ENCODE measurements at places on chromosomes 3 and 15. TPM values are rescaled to one million over a fixed set of nuclear protein-coding genes. Genes with fewer than 3 reads are reported as not detected.

Gene CTSH
- 7.1 TPM for total RNA-seq

Gene PLIN1
- total RNA-seq, result 0.88 TPM

Gene LMAN1L
- 0.72 TPM for total RNA-seq

Gene PLSCR5
- total RNA-seq, result not detected

Gene ST8SIA2
- total RNA-seq, result not detected

Gene COPS2
- 64.6 TPM for total RNA-seq

Gene RTP3
- not detected for total RNA-seq

Gene SLC26A6
- 34.7 TPM for total RNA-seq

Gene DUOX1
- total RNA-seq, result 0.95 TPM

Gene ZNF385D
- not detected for total RNA-seq

Gene AHSG
- not detected for total RNA-seq

Gene ZNF80
- total RNA-seq, result 0.53 TPM

Gene CFAP92
- total RNA-seq, result 1.1 TPM

Gene ANKRD34C
- not detected for total RNA-seq

Gene IQCF5
- not detected for total RNA-seq

Gene CHDH
- 0.69 TPM for total RNA-seq

Gene IQSEC1
- total RNA-seq, result 31.2 TPM

Gene CPNE4
- total RNA-seq, result 0.65 TPM

Gene OPA1
- total RNA-seq, result 67.5 TPM

Gene CP
- not detected for total RNA-seq

Gene FRMD5
- total RNA-seq, result 0.60 TPM

Gene ABI3BP
- total RNA-seq, result not detected

Gene AADAC
- not detected for total RNA-seq

Gene ZBTB47
- total RNA-seq, result 0.55 TPM

Gene SV2B
- 0.30 TPM for total RNA-seq

Data from activated T-cell treated with anti-CD3 and anti-CD28 coated beads, Interleukin-2, amount 50 U/mL, for 72 hours (primary cell).